ENCODE measurements at places on chromosomes 16 and 17.

GRCh38 chr17:59827721-59828477 lies 64.8 kb downstream of the TUBD1 start:
- DNase-seq, result no peak

- no peak for DNase-seq
Measured at GRCh38 chr16:53985861-53986260, 281.9 kb downstream of the FTO start.

- no peak for DNase-seq
Measured at GRCh38 chr17:50146230-50146926, 4.1 kb downstream of the PPP1R9B start.

DNA sequence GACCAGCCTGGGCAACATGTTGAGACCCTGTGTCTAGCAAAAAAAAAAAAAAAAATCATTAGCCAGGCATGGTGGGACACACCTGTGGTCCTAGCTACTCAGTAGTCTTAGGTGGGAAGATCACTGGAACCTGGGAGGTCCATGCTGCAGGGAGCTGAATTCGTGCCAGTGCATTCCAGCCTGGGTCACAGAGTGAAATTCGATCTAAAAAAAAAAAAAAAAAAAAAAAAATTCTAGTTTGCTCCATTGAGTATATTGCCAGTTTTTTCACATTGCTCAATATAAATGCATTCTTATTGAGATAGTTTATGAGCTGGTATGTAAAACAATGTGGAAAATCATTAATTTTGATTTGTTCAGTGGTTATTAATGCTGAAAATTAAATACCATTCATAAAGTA lies 52.0 kb downstream of the ABHD15 start:
- DNase-seq, result no peak

- no peak for DNase-seq
Measured at GRCh38 chr16:78249056-78249455, 149.6 kb downstream of the WWOX start.

GRCh38 chr17:83190004-83190385 lies 110.6 kb downstream of the METRNL start:
- DNase-seq, result no peak

- DNase-seq, result no peak
Measured at GRCh38 chr16:15836965-15837611, 19.7 kb downstream of the MYH11 start.

DNA sequence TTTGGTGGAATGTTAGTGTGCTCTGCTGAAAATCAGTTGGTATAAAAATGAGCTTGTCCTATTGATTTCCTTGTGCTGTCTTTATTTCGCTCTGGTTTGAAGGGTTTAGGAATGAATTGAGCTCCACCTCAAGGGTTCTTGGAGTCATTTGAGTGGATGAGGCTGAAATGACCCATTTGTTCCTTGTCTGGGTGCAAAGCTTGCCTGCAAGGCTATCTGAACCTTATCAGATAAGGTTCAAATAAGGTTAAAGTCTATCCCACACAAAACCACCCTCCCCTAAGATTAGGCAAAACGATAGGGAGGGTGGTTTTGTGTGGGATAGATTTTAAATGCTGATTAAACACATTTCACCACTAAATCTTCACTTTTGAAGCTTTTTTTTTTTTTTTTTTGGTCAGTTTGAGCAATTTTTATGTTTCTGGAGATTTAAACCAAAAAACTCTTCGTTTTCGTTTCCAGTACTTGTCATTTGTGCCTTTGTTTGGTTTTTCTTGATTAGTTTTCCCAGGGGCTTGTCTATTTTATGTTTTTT lies 62.7 kb downstream of the ARHGAP44 start:
- no peak for DNase-seq

- DNase-seq, result no peak
Measured at GRCh38 chr17:14211246-14211645, 25.4 kb downstream of the CDRT15 start.

DNA sequence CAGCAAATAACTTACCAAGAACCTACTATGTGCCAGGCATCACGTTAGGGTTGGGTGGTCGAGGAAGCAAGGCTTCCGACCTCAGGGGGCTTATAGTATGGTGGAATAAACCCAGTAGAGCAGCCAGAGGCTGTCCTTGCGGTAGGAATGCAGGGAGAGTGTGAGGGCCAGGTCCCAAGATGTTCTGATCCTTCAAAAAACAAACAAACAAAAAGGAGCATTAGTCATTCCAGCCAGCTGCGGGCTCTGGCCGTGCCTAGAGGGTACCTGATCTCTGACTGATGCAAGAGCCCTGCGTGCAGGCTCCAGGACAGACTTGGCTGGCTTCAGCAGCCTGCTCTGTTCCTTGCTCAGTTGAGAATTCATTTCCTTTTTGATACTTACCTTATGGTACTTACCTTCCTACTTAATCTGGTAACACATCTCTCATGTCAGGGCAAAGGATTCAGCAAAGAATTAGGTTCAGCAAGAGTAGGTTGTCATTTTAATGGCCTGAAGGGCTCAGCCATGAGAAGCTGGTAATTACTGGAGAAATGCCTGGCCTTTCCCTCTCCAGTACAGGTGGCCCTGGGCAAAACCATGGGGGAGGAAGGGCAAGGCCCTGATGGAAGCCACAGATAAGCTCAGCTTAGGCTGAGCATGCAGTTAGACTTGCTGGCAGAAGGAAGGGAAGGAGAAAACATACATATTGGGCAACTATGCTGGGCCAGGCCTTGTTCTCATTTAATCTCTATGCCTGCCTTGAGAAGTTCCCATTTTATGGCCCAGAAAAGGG lies 18.4 kb downstream of the CYB5D2 start:
- no peak for DNase-seq

DNA sequence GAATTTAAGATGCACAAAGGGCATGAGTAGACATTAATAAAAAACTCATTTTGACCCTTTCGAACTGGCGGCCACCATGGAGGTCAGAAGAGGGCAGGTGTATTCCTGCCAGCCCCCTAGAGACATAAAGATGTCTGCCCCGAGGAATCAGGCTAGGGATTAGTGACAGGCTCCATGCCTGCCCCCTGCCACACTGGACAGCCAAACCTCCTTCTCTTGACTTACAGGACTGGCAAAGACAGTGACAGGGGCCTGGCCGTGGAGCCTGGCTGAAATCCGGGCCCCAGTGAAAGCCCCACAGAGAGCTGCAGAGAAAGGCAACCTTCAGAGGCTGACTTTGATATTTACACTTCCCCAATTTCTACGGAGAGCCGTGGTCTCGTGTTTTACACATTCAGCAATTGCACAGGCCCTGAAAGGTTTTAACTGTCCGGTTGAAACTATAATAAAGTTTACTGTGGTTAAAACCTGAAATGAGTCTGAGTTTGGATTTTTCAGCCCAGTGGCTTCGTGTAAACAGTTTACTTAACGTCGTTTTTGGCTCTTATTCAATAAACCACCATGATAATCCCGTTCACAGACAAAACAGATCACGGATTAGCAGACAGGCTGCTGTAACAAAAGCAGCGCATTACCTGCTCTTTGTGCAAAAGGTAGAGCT lies 243.9 kb upstream of the MYOCD start:
- DNase-seq, result no peak

GRCh38 chr17:28950017-28950751 lies 1.1 kb downstream of the PHF12 start:
- peak; percentile 29 for DNase-seq

- no peak for DNase-seq
Measured at GRCh38 chr16:3171855-3172593, 16.0 kb upstream of the OR1F1 start.

DNA sequence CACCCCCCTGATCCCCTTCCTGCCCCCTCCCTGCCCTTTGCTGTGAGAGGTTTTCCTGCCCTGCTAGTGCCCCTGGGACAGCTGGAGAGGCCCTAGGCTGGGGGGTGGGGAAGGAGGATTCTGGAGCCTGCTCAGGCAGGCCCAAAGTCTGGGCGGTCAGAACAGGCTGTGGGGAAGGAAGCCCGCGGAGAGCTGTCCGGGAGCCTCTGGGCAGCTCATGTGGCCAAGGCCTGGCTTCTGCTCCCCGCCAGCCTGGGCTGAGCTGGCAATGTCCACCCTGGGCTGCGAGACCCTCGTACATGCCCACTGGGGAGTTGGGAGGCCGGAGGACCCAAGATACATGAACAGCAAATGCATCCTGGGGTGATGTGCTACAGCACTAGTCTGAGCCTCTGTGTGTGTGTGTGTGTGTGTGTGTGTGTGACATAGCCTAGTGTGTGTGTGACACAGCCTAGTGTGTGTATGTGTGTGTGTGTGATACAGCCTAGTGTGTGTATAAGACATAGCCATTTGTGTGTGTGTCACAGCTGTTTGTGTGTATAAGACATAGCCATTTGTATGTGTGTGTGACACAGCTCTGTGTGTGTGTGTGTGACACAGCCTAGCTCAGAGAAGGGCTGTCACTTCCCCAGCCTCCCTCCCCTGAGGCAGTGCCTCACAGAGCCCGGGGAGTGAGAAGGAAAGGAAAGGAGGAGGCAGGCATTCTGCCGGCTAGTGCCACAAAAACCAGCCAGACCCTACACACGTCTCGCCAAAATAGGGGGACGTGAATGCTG lies 201.4 kb upstream of the CIBAR2 start:
- DNase-seq, result no peak

DNA sequence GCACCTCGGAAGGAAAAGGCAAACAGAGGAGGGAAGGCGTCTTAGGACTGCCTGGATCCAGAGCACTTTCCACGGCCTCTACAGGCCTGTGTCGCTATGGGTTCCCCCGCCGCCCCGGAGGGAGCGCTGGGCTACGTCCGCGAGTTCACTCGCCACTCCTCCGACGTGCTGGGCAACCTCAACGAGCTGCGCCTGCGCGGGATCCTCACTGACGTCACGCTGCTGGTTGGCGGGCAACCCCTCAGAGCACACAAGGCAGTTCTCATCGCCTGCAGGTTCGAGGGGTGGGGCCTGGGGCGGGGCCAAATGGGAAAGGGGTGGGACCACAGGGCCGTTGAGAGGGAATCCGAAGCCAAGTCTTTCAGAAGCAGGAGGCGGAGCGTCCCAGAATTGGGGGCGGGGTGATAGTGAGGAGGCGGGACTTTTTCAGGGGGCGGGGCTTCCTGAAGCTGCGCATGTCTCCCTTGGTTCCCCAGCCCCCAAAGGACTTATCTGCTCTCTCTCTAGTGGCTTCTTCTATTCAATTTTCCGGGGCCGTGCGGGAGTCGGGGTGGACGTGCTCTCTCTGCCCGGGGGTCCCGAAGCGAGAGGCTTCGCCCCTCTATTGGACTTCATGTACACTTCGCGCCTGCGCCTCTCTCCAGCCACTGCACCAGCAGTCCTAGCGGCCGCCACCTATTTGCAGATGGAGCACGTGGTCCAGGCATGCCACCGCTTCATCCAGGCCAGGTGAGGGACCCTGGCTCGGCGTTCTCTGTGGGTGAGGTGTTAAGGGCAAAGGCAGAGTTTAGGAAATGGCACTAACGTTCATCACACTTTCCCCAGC lies 939 bp downstream of the BCL6B start:
- DNase-seq, result peak; percentile 60

DNA sequence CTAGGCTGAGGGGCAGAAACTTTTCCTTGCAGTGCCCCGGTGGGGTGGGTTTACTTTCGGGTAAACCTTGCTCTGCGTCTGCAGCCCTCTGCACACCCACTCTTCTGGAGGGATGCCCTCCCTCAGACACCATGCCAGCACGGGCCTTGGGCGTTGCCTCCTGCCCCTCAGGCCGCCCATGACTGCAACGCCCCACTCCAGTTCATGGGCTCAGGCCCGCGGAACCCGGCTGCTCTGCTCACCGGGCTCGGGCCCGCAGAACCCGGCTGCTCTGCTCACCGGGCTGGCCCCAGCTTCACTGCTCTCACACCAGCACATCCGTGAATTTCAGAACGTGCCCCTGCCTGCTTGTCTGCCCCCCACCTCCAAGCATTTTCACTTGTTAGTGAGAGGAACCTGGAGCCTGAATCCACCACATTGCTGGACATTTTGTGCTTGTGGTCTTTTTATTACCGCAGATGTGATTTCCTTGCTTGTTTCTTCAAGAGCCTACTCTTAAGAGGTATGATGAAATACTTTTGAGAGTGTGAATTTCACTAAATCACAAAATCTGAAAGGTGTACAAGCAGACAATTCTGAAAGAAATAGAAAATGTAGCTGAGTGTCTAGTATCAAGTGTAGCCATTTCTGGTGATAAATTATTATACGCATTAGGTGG lies 130.9 kb downstream of the RPTOR start:
- DNase-seq, result no peak

GRCh38 chr17:56064506-56064905 lies 88.8 kb upstream of the ANKFN1 start:
- no peak for DNase-seq

GRCh38 chr17:41666237-41666641 lies 22.4 kb upstream of the EIF1 start:
- peak; percentile 42 for DNase-seq

DNA sequence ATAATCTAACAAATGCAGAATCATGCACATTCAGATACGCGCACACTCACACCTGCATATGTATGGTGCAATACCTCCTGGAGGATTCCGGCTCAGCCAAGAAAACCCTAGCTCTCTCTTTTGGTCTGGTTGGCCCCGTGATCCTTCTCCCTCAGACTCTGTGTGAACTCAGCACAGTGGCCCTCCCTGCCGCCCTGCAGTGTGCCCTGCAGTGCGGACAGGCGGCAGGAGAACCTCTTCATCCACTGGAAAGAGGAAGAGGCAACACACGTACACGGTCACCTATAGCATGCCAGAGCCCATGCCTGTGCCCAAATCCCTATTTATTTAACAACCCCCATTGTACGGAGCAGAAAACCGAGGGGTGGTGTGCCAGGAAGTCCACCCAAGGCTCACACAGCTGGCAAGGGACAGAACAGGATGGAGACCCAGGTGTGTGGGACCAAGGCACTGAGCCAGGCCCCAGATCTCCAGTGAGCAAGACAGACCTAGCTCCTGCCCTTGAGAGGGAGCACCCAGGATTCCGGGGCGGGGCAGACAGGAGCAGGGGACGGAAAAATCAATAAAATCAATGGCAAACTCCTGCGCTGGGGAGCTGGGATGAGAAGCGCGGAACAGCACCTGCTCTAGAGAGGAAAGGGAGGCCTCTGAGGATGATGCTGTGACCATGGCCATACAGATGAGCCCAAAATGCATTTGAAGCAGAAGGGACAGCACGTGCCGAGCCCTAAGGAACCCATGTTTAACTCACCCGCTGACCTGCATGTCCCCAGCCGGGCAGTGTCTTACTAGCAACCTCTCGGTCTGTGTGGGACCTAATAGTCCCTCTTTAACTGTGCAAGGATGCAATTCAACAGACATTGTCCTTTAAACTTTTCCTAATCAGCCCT lies 54.7 kb upstream of the CIBAR2 start:
- no peak for DNase-seq

DNA sequence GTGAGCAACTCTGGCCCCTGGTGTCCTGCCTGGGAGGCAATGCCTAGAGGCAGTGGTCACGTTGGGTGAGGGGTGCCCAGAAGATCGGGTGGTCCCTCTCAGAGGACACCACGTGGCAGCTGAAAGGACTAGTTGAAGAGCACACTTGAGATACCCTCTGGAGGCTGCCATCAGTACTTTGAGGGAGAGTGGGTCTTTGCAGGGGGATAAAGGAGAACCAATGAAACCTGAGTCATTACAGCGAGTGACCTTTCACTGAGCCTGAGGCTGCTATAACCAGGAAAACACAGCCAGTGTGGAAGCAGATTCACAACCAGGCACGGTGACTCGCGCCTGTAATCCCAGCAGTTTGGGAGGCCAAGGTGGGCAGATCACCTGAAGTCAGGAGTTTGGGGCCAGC lies 18.9 kb downstream of the CA4 start:
- DNase-seq, result no peak

GRCh38 chr17:27339836-27340550 lies 46.1 kb downstream of the WSB1 start:
- DNase-seq, result no peak

GRCh38 chr17:8292639-8293395 lies 2.4 kb downstream of the SLC25A35 start:
- no peak for DNase-seq

- DNase-seq, result no peak
Measured at GRCh38 chr17:72795941-72796340, 296.5 kb downstream of the SLC39A11 start.

Data from NCI-H2029 (cell line).